Cerebellar nuclear complex (tissue), 1 donor: ENCODE measurements at places on chromosomes 5 and 9.

DNA sequence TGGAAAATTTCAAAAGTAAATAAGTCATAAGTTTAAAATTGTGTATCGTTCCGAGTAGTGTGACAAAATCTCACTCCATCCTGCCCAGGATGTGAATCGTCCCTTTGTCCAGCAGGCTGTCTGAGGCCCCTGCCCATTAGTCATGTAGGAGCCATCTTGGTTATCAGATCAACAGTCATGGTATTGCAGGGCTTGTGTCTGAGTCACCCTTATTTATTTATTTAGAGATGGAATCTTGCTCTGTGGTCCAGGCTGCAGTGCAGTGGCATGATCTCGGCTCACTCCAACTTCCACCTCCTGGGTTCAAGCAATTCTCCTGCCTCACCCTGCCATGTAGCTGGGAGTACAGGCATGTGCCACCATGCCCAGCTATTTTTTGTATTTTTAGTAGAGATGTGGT, 30.2 kb downstream of the ITGA2 start:
- DNase-seq, result no peak

DNA sequence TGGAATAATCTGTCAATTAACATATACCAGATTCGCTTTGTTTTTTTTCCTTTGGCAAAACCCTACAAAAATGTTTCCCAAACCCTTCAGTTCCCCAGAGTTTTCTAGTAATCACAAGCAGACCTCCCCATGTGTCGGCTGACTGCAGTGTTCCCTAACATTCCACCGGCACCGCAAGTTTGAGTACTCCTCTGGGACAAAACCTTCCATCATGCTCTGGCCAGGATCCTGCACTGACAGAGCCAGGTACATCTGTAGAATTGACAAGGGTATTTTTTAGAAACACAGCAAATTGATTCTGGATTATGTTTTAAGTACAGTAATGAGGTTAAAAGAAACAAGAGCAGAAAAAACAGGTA, 174.7 kb downstream of the GAS1 start:
- no peak for DNase-seq

GRCh38 chr9:120648581-120649197, 65.6 kb downstream of the MEGF9 start:
- DNase-seq, result no peak

- DNase-seq, result no peak
Measured at GRCh38 chr9:111743275-111743674, 51.5 kb downstream of the SHOC1 start.

GRCh38 chr5:180367991-180368390, 14.9 kb upstream of the GFPT2 start:
- DNase-seq, result no peak

GRCh38 chr5:168950241-168950951, 350.5 kb downstream of the SLIT3 start:
- DNase-seq, result no peak

GRCh38 chr9:106156465-106156864, 462.1 kb downstream of the TMEM38B start:
- no peak for DNase-seq

- no peak for DNase-seq
Measured at GRCh38 chr9:80085668-80086067, 513.9 kb downstream of the TLE4 start.
